ENCODE measurements at places on chromosomes 12 and 14. TPM values are rescaled to one million over a fixed set of nuclear protein-coding genes. Genes with fewer than 3 reads are reported as not detected.

Gene ATG2B
- 2.6 TPM for total RNA-seq

Gene CLEC12A
- not detected for total RNA-seq

Gene RPL10L
- total RNA-seq = not detected

Gene ISCU
- 66.1 TPM for total RNA-seq

GRCh38 chr14:51392416-51392815 is 152.4 kb downstream of the TMX1 start:
- DNase-seq = no peak

All from Panc1 (cell line).